Activated T-cell treated with anti-CD3 and anti-CD28 coated beads for 48 hours (primary cell): ENCODE measurements at places on chromosomes 3 and 15.

DNA sequence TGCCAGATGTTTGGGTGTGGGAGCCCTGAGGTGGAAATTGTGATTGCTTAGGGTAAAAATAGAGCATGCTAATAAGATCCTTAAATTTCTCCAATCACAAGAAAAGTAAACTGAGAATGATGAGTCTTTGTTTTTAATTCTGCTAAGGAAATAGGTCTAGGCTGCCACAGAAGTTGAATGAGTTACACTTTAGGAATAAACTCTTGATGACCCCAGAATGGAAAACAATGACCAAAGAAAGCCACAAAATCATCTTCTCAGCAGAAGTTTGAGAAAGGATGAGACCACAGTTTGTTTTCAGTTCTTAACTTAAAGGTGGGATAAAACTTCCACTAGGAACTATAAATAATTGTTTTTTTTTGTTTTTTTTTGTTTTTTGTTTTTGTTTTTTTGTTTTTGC, 164.6 kb upstream of the BCL6 start:
- no peak for DNase-seq

DNA sequence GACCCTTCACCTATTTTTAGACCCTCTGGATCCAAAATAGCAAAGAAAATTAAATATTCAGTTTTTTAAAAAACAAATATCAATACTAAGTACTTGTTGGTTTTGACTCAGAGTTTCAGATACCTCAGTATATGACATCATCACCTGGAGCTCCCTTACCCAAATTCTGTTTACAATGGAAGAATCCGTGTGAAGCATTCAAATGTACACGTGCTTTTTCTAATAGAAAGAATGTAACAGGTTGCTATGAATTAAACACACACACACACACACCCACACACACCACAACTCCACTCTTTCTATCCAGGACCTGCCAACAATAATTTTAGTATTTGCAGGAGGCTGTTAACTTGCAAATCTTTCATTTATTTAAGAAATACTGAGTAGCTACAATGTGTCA, 221.8 kb downstream of the THRB start:
- DNase-seq = no peak

DNA sequence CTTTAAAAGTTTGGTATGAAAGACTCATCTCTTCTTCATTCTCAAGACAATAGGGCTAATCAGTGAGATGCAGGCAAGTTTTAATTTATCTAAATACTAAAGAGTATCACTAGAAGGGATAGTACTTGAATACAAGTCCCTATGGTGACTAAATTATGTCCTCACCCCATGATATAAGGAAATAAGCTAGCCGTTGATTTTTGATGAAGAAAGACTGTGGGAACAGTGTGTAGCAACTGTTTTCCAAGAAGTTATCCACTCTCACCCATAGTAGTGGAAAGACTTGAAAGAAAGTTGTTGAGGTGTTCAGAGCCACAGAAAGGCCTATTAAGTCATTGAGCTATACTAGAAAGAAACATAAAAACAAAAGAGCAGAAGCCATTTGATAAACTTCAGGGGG, 36.7 kb downstream of the PIK3CA start:
- DNase-seq = no peak

DNA sequence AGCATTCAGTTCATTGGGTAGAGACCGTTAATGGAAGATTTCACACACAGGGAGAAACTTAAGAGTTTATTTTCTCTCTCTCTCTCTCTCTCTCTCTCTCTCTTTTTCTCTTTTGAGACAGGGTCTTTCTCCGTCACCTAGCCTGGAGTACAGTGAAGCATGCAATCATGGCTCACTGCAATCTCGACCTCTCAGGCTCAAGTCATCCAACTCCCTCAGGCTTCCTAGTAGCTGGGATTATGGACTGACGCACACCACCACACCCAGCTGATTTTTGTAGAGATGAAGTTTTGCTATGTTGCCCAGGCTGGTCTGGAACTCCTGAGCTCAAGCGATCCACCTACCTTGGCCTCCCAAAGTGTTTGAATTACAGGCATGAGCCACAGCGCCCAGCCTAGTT, 1.6 kb downstream of the WDR72 start:
- no peak for DNase-seq

GRCh38 chr3:105835606-105836005, 33.2 kb downstream of the CBLB start:
- DNase-seq = no peak

DNA sequence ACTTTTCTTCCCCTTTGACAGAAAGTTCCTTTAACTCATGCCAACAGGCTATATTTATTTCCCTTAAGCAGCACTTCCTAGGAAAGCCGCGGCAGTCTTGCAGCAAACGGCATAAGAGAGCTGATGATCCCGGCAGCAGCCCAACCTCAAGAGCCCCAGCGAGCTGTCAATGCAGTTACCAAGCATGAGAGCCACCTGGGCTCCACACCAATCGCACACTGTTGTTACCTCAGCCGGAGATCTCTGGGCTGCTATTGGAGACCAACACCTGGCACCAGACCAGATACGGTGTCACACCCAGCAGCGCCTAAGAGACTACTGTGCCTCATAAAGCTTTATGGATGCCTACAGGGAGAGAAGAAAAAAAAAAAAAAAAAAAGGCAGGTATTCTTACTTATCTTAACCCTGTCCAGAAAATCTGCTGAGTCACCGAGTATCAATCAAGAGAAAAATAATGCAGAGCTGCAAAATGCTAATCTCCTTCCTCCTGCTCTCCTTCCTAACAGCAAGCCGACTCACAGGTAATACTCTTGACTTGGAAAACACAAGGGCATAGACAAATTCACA, 11.7 kb downstream of the ABCC5 start:
- no peak for DNase-seq

DNA sequence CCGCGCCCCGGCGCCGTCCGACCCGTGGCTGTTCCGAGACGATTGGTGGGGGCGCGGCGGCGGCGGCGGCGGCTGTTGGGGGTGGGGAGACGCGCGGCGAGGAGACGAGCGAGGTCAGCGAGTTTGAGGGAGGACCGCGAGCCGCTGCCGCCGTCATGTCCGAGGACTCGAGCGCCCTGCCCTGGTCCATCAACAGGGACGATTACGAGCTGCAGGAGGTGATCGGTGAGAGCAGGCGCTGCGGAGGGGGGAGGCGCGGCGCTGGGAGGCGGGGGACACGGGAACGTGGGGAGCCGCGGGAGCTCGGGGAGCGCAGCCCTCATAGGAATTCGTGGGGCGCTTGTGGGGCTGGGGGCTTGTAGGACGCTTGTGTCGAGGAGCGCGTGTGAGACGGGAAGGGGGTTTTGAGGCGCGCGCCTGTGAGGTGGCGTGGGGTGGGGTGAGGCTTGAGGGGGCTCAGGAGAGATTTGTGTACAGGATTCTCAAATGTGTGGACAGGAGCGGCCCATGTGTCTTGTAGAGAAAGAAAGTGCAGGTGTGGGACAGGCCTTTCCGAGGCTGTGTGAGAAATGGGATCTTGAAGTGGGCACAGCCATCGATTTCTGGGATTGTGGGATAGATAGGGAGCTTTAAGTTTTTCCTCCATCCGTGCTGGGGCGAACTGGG, 518 bp downstream of the OXSR1 start:
- no peak for DNase-seq
